T-cell (primary cell): ENCODE measurements at places on chromosomes 4 and X.

DNA sequence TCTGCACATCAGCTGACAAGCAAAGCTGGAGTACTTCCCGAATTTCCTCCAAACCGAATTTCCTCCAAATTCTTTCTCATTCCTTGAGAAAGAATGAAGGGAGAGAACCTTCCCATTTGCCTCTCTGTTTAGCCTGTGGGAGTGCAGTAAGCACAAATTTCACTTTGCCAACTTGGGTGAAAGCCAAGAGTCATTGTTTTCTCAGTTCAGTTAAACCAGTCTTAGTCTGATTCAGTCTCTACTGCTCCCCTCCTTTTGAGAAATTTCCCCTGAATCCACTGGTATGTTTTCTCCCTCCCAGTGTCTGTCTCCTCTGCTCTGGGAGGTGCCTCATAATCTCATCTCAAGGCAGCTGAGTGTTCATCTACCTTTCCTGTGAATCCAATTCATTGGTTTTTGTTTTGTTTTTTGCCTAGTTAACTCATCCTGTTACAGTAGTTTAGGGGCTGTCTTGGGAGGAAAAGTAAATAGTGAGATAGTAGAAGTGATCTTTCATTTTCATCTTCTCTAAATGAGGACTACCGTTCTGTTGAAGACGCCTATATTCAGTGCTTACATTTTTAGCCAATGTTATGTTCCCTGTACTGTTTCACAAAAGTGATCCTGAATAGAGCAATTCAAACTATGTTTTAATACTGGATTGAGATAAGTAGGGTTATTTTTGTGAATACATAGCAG, 49.0 kb downstream of the SYTL5 start:
- no peak for DNase-seq

GRCh38 chr4:100581337-100581736, 63.5 kb upstream of the EMCN start:
- DNase-seq, result no peak

GRCh38 chr4:124526769-124527168, 185.8 kb downstream of the ANKRD50 start:
- DNase-seq, result no peak

DNA sequence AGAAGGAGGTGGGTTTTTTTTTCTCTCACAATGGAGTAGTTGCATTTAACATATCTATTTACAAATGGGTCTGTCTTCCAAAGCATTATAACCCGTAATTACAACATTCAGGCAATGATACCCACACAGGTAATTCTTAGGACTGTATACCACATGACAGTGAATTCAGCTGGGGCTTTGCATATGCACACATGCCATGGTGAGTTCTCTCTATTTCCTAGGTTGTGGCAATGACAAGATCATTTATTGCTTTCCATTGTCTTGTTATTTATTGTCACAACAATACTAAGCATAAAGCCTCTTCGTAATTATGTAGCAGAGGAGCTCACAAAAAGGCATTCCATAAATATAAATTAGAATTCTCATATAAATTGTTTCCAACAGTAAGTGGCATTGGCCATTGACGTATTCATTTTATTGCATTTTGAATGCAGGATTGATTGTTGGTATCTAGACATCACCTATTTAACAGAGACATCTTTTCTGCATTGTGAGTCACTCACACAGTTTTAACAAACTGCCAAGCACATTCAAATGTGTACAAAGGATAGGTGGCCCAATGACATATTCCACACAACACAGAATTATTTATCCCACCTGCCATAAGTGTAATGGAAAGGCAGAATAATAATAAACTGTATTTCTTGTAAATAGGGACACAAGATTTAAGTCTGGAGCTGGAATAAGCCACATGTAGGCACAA, 390.7 kb upstream of the GALNT7 start:
- no peak for DNase-seq

GRCh38 chrX:134241960-134242619, 5.1 kb downstream of the CCDC160 start:
- DNase-seq, result no peak

DNA sequence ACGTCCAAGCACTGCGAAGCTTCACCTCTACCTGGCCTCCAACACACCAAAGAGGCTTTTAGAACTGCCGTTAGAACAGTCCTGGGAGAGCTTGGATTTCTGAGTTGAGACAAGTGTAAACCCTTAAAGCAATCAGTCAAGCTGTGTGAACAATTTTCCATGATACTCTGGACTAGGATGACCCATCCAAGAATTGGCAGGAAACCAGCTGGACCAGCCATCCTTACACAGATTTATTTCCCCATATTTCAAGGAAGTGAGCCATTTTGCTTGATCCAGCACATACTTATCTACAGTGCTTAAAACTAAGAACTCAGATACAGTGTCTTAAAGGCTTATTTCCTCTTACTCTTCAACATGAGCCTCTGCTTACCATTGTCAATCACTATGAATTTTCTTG, 340.7 kb upstream of the HS3ST1 start:
- no peak for DNase-seq

DNA sequence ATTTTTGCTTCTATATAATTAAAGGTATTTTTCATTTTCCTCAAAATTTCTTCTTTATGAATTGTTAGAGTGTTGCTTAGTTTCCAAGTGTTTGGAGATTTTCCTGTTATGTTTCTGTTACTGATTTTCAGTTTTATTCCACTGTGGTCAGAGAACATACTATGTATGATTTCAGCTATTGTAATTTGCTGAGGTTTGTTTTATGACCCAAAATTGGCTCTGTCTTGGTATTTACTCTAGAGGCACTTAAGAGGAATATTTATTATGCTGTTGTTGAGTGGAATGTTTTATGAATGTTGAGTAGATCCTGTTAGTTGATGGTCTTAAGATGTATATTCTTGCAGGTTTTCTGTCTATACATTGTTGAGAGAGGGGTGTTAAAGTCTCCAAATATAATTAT, 263.5 kb downstream of the PABPC4L start:
- DNase-seq, result no peak

GRCh38 chr4:40688446-40689095, 58.9 kb upstream of the RBM47 start:
- DNase-seq, result no peak

GRCh38 chr4:997375-998071, 4.3 kb upstream of the SLC26A1 start:
- DNase-seq, result no peak

DNA sequence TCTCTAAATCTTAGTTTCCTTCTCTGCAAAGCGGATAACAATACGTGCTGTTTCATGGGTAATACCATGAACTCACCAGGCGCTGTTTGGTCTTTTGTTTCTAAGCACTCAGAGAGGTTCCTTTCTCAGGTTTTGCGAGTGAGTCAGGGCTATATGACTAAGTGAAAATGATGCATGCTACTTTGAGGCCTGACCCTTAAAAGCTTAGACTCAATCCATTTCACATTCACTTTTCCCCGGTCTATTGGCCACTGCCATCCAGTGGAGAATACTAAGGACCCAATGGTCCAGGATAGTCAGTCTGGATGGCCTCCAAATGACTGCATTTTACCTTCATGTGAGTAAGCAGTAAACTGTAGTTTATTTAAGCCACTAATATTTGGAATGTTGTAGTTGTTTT, 400.8 kb upstream of the SLIT2 start:
- DNase-seq, result no peak
